ENCODE measurements at places on chromosomes 6 and 20.

DNA sequence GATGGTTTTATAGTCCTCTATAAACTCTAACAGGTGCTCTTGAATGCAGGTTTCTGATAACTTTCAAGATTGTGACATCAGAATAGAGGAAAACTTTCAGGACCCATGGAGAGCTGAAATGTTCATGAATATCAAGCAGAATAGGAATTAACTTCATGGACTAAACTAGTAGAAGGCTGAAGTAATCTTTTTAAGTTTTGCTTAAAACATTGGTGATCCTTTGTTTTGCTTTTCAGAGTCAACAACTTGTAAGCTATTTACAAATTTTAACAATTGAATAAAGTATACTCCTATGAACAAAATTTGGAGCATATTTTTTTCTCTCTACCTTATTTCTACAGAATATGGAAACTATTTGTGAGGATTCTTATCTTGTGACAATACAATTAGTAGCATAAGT lies 25.2 kb upstream of the GOPC start:
- no peak for DNase-seq

GRCh38 chr6:33192105-33192646 lies at the start of gene COL11A2:
COL11A2 (minus strand) TSS chr6:33192467; CDS start chr6:33192240, 227 bp downstream.
- DNase-seq = peak; percentile 10

DNA sequence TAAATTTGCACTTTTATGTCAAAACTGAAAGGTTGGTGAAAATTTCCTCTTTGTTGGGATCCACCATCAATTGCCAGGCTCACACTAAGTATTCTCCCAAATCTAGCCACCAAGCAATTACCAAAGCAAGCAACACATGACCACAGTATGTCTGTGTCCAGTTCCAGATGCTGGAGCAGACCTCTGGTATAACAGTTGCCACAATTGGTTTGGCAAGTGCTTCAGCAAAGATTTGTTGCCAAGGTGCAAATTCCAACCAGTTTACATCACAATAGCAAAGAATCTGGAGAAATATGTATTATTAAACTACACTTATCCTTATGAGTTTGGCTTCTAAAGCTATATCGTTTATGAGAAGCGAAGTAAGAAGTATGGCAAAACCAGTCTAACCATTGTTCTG lies 6.4 kb downstream of the GTF2H5 start:
- DNase-seq = no peak

DNA sequence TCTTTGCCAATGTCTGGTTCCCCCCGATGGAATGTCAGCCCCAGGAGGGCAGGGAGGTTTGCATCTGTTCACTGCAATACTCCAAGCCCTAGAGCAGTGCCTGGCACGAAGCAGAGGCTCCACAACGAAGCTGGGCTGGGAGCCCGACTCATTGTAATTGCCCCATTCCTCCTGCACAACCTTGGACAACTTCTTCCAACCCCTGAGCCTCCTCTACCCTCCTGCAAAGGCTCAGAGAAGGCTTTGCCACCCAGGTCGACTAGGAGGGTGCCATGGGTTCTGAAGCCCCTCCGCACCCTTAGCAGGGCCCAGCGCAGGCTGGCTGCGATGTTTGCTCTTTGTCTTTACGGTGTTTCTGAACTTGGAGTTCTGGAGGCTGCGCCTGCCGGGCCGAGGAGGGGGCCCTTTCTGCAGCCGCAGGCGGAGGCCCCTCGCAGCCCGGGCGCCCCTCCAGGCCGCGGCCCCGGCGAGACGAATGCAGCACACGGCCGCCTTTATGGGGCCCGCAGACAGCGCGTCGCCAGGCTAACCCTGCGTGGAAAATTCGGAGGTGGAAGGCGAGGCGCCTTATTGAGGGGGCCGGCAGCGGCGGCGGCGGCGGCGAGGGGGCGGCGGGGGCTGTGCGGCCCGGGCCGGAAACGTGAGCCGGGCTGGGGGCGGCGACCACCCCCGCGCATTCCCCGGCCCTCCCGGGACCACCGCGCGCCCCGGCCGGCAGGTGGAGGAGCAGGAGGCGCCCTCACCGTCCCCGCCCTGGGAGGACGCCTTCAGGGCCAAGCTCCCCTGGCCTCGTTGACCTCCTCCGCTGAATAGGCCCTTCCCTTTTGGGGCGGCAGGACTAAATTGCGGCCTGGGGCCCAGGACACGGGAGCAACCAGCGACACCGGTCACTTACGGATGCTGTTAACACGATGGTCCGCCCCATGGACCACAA lies 27.0 kb downstream of the SNAI1 start:
- DNase-seq = no peak

DNA sequence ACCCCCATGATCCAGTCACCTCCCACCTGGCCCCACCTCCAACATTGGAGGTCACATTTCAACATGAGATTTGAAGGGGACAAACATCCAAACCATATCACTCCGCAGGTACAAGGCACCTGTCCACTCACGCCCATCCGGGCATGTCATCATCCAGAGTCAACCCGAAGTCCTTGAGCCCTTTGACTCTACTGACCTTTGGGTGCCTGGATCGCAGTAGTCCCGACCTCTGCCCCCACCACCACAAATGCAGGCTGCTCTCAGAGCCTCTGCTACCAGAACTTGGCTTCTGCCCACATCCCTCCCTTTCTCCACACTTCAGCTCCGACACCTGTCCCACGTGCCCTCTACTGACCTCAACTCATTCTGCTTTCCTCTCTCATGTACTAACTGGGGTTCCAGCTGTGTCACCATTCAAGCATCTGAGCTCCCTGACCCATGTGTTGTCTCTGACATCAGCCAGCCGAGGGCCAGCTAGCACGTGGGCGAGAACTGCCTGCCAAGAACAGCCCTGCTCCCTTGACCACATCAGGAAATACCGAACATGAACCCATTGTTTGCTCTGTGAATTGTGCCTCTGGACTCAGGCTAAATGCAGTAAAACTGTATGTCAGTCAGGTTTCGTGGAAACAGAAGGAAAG lies 498.3 kb upstream of the SULF2 start:
- no peak for DNase-seq

DNA sequence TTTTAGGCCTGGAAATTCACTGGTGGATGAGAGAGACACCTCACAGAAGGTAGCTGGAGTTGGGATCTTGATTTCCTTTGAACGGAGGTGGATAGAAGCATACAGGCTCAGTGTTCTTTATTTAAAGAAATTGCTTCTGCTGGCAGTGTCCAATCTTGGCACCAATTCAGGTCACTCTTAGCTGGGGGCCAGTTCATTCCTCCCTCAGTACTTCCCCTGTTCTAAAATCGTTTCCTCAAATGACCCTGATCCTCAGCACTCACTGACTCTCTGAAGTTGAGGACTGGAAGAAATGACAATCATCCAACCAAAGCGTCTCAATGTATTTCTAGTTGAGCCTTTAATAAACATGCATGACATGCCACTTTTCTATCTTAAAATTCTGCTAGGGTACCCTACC lies 472.5 kb upstream of the BTBD3 start:
- DNase-seq = no peak

- DNase-seq = peak; percentile 15
These were observed 8.9 kb downstream of the REV3L start for GRCh38 chr6:111474106-111474505.

GRCh38 chr6:86153521-86153920 lies 510.8 kb upstream of the SYNCRIP start:
- DNase-seq = no peak

DNA sequence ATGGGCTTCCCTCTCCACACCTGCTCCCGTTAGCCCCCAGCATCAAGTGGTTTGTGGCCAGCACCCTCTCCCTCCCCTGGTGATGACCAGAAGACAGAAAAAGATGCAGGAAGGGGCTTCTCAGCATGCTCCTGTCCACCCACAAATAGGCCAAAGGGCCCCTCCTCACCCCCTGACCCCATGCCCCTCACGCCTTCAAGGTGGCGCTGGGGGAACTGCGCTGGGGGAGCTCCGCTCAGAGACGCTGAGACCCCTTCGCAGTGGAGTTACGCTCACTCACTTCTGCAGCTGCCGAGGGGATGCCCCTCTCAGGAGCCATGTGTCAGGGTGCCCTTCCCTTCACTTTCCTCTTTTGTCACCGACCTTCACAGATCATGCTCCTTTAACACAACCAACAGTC lies 92.0 kb downstream of the PSMB1 start:
- DNase-seq = no peak

DNA sequence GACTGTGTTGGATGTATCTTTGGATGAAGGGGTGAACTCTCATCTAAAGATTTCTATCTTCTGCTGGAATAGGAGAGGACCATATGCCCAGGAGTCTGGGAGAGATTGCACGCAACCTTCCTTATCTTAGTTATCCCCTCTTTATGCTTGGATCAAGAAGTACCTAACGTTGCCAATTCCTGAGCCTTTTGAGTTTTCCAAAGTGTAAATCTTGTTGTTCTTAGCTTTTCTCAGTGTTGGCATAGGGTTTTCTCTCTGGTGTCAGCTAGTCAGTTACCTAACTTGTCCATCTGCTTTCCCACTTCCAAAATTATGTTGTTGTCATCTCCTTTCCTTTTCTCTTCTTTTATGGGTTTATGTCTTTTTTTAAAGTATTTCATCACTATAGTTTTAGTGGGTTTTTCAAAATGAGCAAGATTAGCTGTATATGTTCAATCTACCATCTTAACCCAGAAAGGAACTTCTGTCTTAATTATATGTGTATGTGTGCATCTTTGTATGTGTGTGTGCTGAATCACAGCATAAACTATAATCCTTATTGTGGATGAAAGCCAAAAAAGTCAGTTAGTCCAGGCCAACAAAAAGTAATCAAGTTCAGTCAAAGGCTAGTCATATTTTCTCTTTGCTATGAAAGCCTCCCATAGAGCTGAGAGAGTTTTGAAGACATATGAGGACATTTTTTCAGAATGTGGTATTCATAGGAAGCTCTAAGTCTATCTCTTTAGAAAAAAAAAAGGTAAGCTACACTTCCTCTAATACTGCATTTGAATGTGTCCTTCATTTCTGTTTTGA lies 72.1 kb downstream of the KHDC1L start:
- no peak for DNase-seq

DNA sequence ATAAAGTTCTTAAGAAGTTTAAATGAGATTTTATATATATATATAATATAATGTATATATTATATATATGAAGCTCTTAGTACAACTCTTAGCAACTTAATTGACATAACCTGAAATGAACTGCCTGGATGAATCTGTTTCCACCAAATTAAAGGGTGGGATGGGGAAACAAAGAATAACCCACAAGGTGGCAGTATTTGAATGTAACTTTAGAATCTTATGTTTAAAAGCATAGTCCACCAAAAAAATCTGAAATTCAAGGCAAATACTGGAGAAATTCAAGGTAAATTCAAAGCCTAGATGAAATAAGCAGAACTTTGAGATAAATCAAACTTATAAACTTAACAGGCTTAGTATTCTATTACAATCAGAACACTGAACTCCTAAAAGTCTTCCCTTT lies 4.4 kb upstream of the IBTK start:
- peak; percentile 46 for DNase-seq

GRCh38 chr6:34558172-34558714 lies 2.1 kb upstream of the SPDEF start:
- DNase-seq = no peak

DNA sequence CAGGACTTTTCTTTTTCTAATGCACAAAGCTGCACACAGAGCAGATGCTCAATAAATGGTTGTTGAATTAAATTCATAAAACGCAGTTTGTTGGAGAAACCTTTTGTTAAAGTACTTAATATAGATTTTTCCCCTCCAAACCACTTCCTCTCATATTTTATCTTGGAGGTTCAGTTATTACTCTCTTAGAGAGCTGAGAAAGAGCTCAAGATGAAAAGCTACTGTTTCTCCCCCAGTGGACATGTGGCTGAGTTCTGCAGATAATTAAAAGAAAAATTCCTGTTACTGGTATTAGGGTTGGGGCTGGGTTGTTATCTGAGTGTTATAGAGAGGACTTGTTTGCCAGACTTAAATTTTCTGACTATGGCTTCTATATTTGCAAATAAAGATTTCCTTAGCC lies 294.0 kb downstream of the TBC1D7 start:
- DNase-seq = no peak

GRCh38 chr6:134073161-134073560 lies 20.7 kb upstream of the SLC2A12 start:
- DNase-seq = peak; percentile 84

DNA sequence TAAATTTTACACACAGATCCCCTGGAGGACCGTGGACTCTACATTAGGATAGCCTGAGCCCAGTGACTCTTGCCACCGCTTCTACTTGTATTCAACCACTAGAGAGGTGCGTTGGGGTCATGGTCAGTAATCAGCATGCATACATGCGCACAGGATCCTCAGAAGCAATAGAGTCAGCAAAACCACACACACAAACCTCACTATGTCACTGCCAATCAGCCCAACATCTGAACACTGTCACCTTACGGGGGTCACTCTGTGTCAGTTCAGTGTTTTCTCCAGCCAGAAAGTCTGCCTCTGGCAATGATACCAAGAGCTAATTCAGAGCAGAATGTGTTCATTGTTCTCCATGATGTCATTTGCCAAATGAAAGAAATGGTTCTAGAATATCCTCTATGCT lies 225.3 kb downstream of the KHDC1L start:
- no peak for DNase-seq

GRCh38 chr20:5170341-5170740 lies 43.5 kb downstream of the CDS2 start:
- peak; percentile 29 for DNase-seq

GRCh38 chr6:138004430-138005287 lies 102.6 kb downstream of the PERP start:
- peak; percentile 55 for DNase-seq

DNA sequence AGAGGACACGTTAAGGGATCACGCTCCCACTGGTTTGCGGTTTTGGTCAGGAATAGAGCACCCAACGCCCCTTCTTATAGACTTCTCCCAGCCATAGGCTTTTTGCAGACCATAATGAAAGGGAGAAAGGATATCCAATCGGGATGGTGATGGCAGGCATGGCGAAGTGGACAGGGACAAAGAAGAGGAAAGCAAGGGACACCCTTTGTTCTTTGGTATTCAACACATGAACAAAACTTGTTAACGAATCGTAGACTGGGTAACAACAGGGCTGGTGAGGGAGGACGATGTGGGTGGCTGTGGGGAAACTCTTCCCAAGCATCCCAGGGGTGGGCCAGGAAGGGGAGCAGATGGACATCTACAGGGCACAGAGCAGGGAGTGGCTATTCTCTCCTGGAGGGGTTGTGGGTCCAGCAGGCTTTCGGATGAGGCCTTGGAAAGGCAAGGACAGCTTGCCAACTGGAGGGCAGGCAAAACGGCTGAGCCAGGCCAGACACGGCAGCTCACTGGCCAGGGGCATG lies 1.4 kb upstream of the HSP90AB1 start:
- DNase-seq = no peak

- DNase-seq = no peak
These were observed 224.9 kb downstream of the FARS2 start for GRCh38 chr6:5486214-5486613.

DNA sequence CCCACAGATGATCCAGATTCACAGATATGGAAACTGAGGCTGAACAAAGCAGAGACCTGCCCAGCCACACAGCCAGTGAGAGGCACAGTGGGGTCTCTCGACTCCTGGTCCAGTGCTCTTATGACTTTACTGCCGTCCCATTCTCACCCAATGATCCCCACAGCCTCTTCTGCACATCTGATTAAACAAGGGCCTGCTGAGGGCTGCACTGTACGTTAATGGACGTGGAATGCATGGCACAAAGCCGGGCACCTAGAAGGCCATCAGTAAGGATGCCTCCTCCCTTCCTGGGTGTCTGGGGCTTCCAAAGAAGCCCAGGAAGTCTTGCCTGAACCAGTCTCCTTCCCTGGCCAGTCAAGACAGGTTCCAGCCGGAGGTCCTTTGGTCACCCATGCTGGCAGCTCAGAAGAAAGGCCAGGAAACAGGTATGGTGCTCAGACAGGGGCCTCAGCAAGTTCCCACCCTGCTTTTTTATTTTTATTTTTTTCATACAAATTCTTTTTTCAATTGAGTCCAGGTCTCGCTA lies 3.8 kb downstream of the TFEB start:
- DNase-seq = no peak

- DNase-seq = no peak
These were observed 60.8 kb upstream of the RPS6KA2 start for GRCh38 chr6:166687879-166688205.

Data from NCI-H345 (cell line).